ENCODE measurements at places on chromosomes 2 and 18.

DNA sequence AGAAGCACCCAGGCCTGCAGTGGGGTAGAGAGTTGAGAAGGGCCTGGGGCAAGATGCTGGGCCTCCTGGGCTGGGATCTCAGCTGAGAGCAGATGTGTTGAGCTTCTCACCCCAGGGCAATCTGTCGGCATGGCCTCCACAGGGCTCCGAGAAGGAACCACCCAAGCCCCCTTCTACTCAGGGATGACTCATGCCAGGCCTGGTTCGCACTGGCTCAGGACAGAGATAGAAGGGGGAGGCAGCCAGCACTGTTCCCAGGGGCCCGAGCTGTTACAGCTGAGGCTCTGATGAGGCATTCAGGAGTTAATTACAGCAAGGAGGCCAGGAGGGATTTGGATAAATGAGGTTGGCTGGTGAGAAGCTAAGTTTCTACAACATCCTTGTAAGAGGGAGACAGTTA, 62.5 kb downstream of the CENPO start:
- no peak for DNase-seq

DNA sequence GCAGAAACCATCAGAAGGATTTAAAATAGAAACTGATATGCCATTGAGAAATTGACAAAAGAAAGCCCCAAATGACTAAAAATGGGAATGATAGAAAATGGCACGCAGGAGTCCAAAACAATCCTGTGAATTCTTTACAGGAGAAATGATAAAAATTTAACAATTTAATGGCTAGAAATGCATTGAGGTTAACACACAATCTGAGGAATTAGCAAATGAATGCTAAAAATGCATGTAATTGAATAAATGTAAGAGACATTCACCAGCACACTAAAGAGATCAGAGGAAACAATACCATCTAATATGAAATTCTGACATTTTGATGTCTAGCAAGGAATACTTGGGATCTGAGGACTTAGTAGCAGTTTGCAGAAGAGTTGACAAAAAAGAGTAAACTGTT, 37.0 kb downstream of the MARCHF4 start:
- DNase-seq, result no peak

GRCh38 chr18:48216639-48217257, 192.4 kb downstream of the ZBTB7C start:
- DNase-seq, result no peak

DNA sequence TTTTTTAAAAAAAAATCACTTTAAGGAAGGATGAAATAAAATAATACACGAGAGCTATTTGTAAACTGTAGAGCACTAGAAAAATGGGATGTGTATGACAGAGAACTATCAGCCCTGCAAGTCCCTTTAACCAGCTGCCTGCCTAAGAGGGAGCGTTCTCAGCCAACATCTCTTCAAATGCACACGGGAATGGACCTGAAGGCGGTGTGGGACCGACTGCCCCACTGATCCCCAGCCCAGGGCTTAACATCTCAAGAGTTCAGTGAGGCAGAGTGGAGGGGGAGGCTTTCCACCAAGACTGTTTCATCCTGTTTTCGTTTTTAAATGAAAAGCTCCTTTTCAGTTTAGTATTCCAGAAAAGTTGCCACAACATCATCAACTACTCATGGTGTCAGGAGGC, 2.2 kb downstream of the INPP4A start:
- DNase-seq, result no peak

Measured in hypothalamus (tissue), 51 donors.